ENCODE measurements at places on chromosomes 3 and 15.

GRCh38 chr3:140186421-140186920 is 251.5 kb downstream of the CLSTN2 start:
- no peaks in the 10 kb centered on the region for H3K27me3 ChIP-seq
- no peaks in the 10 kb centered on the region for H3K4me1 ChIP-seq
- no peak overlapping the region for H3K4me3 ChIP-seq
- H3K36me3 ChIP-seq: no peaks in the 10 kb centered on the region
- no peak for DNase-seq

DNA sequence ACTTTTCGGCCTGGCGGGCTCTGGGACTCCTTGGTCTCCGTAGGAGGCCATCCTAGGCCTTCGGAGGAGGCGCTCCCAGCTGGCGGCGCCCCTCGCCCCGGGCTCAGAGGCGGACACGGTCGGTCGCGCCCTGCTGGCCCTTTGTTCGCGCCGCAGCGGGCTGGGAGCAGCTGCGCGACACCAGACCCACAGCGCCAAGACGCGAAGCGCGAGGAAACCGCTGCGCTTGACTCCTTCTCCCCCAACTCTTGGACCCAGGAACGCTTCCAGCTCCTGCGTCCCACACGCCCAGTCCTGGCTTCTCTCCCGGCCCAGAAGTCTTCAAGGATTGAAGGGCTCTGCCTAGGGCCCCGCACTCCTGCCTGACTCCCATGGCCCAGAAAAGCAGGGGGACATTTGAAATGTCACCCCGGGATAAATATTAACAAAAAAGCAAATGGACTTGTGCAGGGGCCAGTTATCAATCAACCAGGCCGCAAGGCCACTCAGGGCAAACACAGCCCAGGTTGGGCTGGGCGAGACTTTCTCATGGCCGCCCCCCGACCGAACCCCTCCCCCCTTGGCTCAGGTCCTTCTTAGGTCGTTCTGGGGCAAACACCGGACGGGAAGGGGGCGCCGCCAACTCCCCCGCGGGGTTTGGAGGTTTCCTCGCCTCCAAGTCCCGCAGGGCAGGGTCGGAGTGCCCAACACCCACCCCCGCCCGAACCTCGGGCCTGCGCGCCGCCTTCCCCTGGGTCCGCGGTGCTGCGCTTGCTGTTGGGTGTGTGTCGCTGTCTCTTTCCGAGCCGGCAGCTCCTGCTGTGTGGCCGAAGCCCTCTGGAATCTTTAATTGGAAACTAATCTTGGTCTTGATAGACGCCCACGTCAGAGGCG is 5.1 kb downstream of the ONECUT1 start:
- H3K4me3 ChIP-seq: no peak overlapping the region
- peaks cover 33% of the 10 kb centered on the region for H3K4me1 ChIP-seq
- H3K27me3 ChIP-seq: peaks cover 90% of the 10 kb centered on the region
- H3K27ac ChIP-seq: no peak overlapping the region

- no peaks in the 10 kb centered on the region for H3K36me3 ChIP-seq
- no peak for DNase-seq
- peaks cover 13% of the 10 kb centered on the region for H3K4me1 ChIP-seq
- no peak overlapping the region for H3K4me3 ChIP-seq
- no peak overlapping the region for H3K27ac ChIP-seq
Measured at GRCh38 chr3:66039590-66039887, 821 bp upstream of the MAGI1 start.

DNA sequence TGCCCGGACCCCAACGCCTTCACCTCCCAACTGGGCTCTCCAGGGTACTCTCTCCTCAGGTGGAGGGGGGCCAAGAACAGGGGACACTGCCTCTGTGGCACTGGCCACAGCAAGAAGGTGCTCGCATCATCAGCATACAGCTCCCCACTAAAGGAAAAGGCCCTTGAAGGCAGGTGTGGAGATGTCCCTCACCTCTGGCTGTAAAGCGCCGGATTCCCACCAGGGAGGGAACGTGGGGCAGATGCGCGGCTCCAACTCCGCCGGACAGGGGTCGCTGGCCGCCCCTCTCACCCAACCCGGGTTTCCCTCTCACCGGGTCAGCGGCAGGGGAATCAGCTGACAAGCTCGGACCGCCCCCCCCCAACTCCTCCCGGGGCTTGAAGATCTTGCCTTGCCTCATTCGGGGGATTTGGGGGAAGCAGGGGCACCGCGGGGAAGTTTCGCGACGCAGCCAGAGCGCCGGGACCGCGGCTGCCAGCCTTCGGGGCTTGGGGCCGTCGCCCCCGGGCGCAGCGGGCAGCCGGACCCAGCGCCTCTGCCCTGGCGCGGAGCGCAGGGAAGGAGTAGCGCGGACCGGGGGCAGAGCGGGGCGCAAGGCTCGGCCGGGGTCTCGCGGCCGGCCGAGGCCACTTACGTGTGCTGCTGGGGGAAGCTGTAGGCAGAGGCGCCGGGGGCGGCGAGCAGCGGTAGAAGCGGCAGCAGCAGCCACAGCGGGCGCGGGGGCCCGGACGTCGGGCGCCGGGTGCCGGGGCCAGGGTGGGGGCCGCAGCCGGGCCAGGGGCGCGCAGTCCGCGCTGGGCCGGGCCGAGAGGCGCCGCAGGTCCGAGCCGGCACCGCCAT is 630 bp downstream of the CACNA2D2 start:
- H3K36me3 ChIP-seq: no peaks in the 10 kb centered on the region
- H3K4me1 ChIP-seq: peaks cover 4% of the 10 kb centered on the region
- peak overlapping the region; percentile 34 for H3K4me3 ChIP-seq
- H3K27ac ChIP-seq: no peak overlapping the region
- DNase-seq: peak; percentile 10
- peaks cover 19% of the 10 kb centered on the region for H3K27me3 ChIP-seq

GRCh38 chr3:22315925-22316324 is 564.9 kb upstream of the ZNF385D start:
- no peaks in the 10 kb centered on the region for H3K4me1 ChIP-seq
- H3K4me3 ChIP-seq: no peak overlapping the region
- H3K27ac ChIP-seq: no peak overlapping the region
- no peak for DNase-seq
- no peaks in the 10 kb centered on the region for H3K36me3 ChIP-seq
- no peaks in the 10 kb centered on the region for H3K27me3 ChIP-seq

- peak overlapping the region; percentile 46 for H3K27ac ChIP-seq
- H3K36me3 ChIP-seq: no peaks in the 10 kb centered on the region
- H3K27me3 ChIP-seq: peaks cover 16% of the 10 kb centered on the region
- peak overlapping the region; percentile 1 for H3K4me3 ChIP-seq
- peaks cover 50% of the 10 kb centered on the region for H3K4me1 ChIP-seq
Measured at GRCh38 chr3:10363935-10364334, 43.0 kb upstream of the SEC13 start.

- peak overlapping the region; percentile 39 for H3K27ac ChIP-seq
- peaks cover 47% of the 10 kb centered on the region for H3K4me1 ChIP-seq
- H3K27me3 ChIP-seq: no peaks in the 10 kb centered on the region
- peak overlapping the region; percentile 50 for H3K4me3 ChIP-seq
Measured at GRCh38 chr3:129122412-129123011, 908 bp upstream of the RAB43 start.
